Cardiac septum (tissue), 1 donor: ENCODE measurements at places on chromosomes 2 and 18. TPM values are rescaled to one million over a fixed set of nuclear protein-coding genes. Genes with fewer than 3 reads are reported as not detected.

DNA sequence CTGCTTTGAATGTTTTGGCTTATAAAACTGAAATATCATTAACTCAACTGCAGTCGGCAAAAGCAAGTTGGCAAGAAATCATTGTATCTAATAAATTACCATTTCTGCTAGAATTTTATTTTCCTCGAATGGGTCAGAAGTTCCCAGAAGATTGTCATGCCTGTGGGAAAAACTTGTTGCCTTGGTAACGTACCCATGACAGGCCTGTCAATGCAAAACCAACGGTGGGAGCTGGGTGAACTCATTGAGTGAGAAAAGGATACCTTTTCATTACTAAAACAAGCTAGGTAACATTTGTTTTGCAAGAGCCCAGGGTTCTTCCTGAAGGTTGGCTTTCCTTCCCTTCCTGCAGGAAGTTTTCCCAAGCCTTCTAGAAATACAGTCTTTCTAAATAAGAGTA, 9.5 kb downstream of the PLB1 start:
- DNase-seq = no peak

GRCh38 chr2:205965707-205966106, 120.3 kb downstream of the INO80D start:
- no peak for DNase-seq

GRCh38 chr2:197958592-197959150, 154.3 kb downstream of the PLCL1 start:
- DNase-seq = no peak

- no peak for DNase-seq
Observed at GRCh38 chr2:172038604-172039003, 38.9 kb downstream of the METAP1D start.

DNA sequence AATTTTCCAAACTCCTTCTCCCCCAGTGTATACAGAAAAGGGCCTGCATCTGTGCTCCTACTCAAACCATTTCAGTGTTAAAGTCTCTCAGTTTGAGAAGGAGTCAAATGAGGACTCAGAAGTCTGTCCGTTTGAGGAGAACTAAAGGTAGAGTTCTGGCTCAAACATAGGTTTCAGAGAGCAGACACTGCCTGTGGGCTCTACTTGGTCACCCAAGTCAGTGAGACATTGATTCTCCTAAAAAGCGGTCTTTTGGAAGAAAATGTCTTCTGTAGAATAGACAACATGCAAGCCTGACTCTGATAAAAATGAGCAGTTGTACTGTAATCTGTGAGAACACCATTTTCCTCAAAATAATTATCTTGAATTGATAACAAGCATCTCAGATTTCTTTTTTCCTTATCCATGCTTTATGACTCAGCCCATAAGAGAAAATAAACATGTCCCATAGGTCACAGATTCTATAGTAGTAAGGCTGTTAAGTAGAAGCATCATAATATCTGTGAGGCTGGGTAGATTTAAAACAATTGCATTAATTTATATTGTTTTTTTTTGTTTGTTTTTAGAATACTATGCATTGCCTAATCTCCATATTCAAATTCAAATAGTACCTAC, 82.8 kb downstream of the ASXL3 start:
- DNase-seq = no peak

RPRM gene
- total RNA-seq = not detected

SCG2 gene
- 0.97 TPM for total RNA-seq
